ENCODE measurements at places on chromosomes 1 and 21.
A peak's percentile ranks its signal among the peaks of the same experiment; 100 is the strongest.

GRCh38 chr1:248810000-248810726 is 15.6 kb downstream of the SH3BP5L start:
- DNase-seq = no peak

DNA sequence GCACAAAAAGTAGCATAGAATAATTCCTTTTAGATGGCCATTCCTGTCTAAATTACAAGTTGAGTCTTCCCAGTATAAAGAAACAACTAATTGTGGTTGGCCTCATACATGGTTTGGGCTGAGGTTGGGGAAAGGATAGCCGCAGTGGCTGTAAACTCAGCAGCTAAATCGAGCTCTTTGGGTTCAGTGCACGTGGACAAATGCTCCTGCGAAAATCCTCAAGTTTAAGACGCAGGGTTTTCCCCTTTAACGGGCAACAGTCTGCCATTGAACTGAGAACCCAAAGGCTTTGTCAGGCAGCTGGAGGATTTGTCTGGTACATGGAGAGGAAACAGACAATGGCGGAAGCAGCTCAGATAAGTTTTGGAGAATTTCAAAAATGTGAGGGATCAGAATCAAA is 331.9 kb downstream of the TGFB2 start:
- DNase-seq = no peak

GRCh38 chr1:113950908-113951307 is 21.8 kb downstream of the HIPK1 start:
- no peak for DNase-seq

DNA sequence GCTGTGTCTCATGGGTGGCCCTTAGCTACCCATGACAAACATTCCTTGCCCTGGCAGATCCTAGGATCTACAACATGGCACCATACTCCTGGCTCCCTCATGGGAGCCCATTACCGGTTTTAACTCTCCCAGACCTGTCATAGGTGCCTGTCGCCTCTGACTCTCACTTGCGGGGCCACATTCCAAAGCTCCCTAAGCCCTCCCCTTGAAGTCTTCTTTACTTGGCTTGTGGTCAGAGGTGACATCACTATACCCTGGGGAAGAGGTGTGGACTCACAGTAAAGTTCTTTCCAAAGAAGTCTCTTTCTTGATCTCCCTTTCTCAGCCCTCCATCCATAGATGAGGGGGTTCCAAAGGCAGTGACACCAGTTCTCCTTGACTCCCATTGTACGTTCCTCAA is 5.4 kb upstream of the SLAMF9 start:
- DNase-seq = no peak

GRCh38 chr1:204344665-204345355 is 14.9 kb downstream of the PLEKHA6 start:
- DNase-seq = peak; percentile 80

GRCh38 chr1:183048087-183049085 is 25.2 kb downstream of the LAMC1 start:
- no peak for DNase-seq

DNA sequence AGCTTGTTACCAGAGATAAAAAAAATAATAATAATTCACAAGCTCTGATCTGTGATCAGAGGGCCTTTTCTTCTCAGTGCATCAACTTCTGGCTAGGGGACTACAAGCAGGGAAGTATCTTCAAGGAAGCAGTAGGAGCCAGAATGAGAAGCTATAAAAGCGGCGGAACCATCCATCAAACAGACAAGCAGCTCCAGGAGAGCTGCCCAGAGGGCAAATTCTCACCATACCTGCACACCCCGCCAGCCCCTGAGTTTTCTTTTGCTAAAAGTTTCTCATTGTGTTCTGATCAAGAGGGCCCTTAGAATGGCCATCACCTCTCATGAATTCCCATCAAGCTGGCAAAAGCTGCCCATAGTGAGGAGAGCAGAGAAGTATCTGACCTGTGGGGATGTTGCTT is 99.4 kb downstream of the SMYD2 start:
- no peak for DNase-seq

DNA sequence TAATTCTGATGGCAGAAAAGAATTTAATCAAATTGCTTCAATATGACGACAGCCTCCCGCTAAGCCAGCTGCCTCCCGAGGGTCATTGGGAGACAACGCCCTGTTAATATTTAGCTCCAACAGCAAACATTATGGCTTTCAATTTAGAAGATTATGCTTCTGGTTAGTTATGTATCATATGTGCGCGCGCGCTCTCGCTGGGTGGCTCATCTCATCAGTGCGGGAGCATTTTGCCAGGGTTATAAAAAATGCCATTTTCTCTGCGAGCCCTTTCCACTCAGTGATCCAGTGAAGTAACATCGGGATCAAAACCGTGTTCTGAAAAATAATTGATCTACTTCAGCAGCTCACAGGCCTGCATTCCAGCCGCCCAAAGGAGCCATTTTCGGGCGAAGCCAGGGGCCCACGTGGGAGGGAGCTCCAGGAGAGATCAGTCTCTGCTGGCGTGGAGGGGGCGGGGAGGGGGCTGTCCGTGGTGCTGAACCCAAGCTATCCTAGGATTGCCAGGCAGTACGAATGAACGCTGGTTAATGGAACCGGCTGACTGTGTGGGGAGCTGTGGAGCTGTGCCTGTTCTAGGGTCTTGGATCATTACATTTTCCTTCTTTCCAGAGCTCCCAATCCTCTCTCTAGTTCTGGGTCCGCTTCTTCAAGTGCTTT is 219.1 kb upstream of the ZC3H12A start:
- no peak for DNase-seq

- no peak for DNase-seq
Observed at GRCh38 chr1:197733324-197733723, 42.0 kb downstream of the DENND1B start.

- DNase-seq = peak; percentile 81
Observed at GRCh38 chr1:165903672-165904071, 76.3 kb downstream of the UCK2 start.

DNA sequence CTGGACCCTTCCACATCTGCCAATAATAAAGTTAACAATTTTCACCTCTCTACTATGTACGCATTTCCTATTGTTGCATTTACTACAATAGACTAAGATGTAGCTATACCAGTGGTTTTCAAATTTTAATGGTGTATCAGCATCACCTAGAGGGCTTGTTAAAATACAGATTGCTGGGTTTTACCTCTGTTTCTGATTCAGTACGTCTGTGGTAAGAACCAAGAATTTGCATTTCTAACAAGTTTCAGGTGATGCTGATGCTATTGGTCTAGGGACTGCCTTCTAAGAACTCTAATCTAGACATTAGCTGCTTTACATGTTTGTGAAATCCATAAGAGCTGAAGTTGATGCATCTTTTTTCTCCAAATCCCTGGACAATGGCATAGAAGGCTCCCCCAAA is 59.7 kb downstream of the ERICH3 start:
- DNase-seq = no peak

DNA sequence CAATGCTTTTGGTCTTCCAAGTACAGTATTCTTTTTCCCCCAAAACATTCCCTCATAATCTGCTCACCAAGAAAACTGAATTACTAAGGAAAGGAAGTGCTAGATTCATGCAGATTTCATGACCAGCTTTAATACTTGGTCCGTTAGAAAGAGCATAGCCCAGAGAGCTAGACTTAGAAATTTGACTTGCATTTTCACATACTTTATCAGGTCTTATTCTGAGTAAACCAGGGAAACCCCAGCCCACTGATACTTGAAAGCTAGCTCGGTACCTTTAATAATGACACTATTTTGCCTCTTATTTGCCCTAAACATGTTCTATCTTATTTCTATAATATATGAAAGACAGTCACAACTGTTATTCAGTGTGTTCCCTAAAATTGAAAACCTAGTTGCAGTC is 204.5 kb downstream of the TTLL7 start:
- DNase-seq = no peak

GRCh38 chr1:29849991-29850757 is 613.9 kb downstream of the PTPRU start:
- no peak for DNase-seq

GRCh38 chr1:170707959-170708655 is 44.2 kb downstream of the PRRX1 start:
- no peak for DNase-seq

DNA sequence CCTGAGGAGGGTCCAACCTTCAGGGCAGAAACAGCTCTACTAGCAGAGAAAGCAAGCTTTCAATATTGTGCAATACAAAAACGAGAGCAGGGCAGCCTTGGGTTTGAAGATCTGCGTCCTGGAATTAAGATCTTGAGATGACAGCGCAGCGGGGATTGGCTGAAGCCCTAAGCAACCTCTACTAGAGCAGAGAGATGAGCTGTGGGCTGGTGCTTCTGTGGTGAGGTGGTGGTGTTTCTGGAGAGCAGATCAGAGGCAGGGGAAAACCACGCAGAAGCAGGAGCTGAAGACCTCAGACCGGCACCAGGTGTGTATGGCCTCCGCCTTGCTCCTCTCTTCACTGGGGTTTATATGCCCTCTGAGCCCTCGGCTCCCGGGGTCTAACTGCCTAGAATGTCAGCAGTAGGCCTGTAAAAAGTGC is 12.5 kb downstream of the TRAF3IP3 start:
- DNase-seq = no peak

DNA sequence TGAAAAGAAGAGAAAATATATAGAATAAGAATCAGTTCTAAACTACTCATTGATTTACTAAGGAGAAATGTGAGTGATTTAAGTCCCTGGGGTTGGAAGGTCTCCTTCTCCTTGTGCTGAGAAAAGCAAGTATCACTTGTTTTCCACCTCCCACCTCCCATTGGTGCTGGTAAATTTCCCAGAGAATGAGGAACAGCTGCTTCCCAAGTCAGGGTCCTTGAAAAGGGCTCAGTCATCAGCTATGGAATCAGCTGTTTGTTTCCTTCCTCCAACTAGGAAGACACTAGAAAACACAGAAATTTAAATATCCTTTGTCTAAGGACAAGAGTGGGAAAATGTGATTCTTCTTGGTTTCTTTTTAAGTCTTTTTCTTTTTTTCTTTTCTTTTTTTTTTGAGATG is 131.3 kb upstream of the C1orf21 start:
- no peak for DNase-seq

DNA sequence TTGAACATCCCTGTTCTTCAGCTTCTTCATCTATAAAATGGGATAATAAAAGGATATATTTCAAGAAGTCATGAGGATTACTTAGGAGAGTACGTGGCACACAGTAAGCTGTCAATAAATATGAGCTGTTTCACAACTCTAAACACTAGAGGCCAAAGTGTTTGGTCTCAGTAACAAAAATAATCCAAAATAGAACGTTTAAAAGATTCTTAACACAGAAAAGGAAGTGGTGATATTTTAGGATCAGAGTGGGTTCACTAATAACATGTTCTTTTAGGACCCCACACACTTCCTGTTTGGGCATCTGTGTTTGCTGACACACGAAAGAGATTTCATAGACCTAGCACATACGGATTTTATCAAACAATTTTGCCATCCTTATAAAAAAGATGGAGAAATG is 32.9 kb downstream of the TNFSF18 start:
- no peak for DNase-seq

DNA sequence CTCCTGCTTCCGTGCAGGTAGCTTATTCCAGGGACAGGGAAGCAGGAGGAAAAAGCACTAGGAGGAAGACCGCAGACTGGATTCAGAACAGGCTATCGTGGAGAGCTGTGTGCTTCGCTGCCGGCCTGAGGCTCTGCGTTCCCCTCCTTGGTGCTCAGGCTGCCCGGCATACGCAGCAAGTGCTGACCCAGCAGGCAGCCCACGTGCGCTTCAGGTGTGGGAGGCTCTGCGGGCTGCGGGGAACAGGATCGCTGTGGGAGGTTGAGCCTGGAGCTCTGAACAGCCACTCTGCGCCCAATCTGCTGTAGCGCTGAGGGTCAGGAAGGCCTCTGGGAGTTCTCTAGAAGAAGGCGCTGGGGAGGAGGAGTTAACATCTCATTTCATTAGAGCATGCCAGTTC is 27.9 kb downstream of the DOP1B start:
- no peak for DNase-seq

GRCh38 chr1:175830500-175830899 is 87.1 kb upstream of the TNR start:
- DNase-seq = no peak

- DNase-seq = no peak
Observed at GRCh38 chr1:12607263-12607662, 10.7 kb downstream of the DHRS3 start.

DNA sequence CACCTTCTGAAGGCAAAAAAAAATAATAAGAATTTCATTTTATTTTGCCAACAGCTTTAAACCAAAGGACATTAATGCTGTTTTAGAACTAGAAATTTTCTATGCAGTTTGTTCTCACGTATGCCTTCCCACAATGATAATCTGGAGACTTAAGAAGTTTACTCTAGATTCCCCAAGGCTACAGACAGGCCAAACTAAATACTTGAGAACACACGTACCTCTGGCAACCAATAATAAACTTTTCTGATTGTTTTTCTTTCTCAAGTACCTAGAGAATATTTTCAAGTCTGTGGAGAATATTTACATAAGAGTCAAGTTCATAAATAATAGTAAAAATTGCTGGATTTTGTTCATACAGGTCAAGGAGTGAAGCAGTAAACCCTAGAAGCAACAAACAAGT is 15.9 kb downstream of the CLDN8 start:
- no peak for DNase-seq

DNA sequence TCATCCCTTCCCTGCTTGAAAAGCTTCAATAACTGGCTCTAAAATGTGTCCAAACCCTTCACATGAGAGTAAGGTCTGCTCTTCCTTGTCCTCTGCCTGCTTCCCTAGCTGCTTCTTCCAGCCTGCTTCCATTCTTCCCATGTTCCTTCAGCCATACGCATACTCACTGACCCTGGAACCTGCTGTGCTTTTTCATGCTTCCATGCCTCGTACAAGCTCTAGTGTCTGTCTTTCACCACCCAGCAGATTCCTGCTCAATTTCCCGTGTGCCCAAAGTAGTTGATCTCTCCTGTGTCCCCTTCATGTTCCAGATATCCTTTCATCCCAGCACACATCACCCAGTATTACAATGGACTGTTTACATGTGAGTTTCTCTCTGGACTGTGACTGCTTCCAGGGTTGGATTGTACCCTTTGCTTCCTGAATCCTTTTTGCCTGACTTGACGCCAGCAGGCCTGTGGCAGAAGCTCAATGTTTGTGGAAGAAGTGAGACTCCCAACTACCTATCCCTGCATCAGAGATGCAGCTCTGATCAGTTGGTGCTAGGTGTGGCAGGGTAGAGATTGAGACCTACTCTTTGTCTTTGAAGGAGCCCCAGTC is 35.9 kb upstream of the RNF19B start:
- no peak for DNase-seq

DNA sequence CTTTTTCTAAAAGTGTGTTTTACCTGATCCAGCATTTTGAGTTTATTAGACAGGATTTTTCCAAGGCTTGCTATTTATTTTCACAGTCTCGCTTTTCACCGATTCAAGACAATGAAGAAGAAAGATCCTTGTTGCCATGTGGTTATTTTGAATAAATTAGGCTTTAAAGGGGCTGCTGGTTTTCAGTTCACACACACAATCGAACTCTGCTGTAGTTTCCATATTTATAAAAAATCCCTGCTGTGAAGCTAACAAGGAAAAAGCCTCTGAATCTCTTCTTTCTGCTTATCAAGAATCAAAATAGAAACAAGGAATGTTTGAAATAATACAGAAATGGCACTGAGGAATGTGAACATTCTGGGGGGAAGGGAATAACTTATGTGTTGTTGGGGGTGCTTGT is 102.5 kb upstream of the KAZN start:
- no peak for DNase-seq
